ENCODE measurements at places on chromosomes 4 and X.

GRCh38 chrX:36577006-36577405, 431.2 kb upstream of the FAM47C start:
- DNase-seq: no peak

GRCh38 chr4:73707918-73708577, 32.3 kb upstream of the CXCL8 start:
- no peak for DNase-seq

DNA sequence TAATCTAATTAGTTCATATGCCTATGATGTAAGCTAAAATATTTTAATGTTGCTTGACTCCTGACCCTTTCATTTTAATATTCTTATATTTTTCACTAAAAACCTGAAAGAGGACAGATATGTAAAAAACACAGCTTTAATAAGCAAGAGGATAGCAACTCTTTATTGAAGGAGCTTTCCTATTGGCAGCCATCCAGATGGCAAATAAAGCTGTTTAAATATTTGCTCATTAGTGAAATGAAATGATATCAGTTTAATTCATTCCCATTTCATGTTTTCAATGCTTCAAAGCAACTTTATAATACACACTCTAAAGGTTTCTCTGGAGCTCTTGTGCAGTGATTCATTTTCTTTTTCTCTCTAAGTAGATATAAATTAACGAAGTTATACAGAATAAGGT, 473.4 kb downstream of the PCDH7 start:
- DNase-seq: no peak

- peak; percentile 77 for DNase-seq
These were observed at the start of gene SORBS2 for GRCh38 chr4:185811509-185812364. TSS of gene SORBS2 (minus strand) at chr4:185812194. CDS start at chr4:185690571, 121,623 bp downstream.

DNA sequence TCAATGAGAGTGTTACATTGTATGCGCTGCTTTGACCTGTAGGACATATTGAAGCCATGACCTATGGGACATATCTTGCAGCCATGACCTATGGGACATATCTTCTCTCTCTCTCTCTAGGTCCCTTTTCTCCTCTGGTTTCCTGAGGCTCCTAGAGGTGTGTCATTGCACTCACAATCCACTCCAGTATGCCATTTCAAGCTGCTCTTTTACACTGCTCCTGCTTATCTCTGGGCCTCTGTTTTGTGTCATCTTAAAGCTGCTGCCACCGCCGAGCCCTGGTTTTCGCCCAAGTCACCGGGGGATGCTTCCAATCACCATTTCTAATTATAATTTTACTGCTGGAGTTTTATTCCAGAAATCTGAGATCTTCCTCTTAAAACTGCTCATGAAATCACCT, 336.1 kb downstream of the GALNTL6 start:
- DNase-seq: no peak

GRCh38 chr4:183722731-183723560, 63.9 kb downstream of the TRAPPC11 start:
- no peak for DNase-seq

DNA sequence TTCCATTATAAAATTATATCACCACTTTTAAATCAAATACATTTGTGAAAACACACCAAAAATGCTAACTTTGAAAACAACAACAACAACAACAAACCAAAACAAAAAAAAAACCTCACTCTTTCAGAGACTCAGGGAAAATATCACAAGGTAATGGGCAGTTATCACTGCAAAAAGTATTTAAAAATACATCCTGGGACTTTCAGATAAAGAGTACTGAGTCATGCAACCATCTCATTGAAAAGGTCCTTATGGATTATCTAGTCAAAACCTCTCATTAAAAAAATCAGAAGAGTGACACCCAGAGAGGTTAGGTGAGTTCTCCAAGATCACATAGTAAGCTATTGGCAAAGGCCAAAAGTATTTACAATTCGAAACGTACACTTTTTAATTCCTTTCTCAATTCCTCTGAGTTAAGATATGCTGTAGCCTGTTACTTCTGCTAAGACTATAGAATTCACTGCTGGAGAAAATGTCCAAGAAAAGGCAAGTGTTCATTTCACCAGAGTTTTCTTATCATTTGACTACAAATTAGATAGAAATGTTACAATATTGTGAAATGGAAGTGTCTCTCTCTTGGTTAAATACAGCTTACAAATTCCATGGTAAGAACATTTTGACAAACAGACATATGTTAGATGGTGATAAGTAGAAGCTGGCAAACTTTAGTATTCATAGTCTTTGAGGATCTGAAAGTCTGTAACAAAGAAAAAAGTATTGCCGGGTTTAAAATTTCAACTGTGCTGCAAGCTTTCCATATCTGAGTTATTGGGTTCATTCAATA, 9.3 kb downstream of the STX18 start:
- DNase-seq: no peak

GRCh38 chrX:40402831-40403533, 177.8 kb upstream of the ATP6AP2 start:
- DNase-seq: peak; percentile 31

GRCh38 chrX:98067611-98068010, 1183.9 kb downstream of the RPA4 start:
- no peak for DNase-seq

DNA sequence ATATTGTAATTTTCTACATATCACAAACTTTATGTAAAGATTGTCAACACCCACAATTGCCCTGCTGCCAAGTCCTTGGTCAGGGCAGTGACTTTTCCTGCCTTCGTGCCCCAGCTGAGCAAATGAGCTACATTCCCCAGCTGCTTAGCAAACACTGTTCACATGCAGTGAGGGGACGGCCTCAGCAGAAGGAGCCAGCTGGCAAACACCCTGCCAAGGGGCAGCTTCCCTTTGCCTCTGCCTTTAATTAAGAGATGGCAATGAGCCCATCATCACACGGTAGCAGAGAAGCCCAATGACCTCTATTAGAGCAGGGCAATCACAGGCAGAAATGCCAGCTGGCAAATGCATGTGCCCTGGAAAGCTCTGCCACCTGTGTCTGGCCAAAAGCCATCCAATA, 253.4 kb downstream of the EPHA5 start:
- no peak for DNase-seq

- no peak for DNase-seq
These were observed 35.9 kb upstream of the HPSE start for GRCh38 chr4:83370640-83370906.

- DNase-seq: no peak
These were observed 419.3 kb upstream of the SLIT2 start for GRCh38 chr4:19832411-19832810.

GRCh38 chr4:177313263-177313662, 3.6 kb downstream of the NEIL3 start:
- no peak for DNase-seq

DNA sequence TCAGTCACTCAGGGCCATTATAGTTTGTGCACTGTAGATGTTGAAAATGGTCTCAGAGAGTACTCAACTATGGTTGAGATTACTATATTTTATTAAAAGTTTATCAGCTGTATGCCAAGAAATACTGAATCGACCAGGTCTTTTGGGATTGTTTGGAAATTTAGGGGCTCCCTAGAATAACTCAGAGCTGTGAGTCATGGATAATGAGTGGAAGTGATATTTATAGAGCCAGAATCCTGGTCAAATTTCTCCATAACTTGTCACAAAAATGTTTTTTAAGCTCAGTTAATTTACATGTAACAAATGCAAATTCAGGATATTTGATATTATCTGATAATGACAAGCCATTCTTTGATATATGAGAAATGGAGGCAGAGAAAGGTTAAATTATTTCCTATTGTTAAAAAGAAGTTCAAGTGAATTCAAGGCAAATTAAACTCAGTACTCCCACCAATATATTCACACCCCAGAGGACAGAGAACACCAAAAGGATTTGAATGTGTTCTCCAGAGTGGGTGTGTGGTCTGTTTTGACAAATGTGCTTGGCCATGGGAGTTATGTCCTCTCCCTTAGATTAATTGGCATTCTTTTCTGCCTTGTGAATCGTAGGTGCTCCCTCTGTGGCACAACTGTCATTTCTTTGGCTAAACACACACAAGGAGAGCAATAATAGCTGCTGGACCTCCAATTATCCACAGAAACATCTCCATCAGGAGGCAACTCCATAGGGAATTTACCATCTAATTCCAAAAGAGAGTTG, 37.7 kb downstream of the ARHGAP24 start:
- DNase-seq: no peak

GRCh38 chr4:68416591-68416990, 30.7 kb upstream of the TMPRSS11E start:
- no peak for DNase-seq

GRCh38 chr4:168564023-168564422, 67.2 kb downstream of the PALLD start:
- DNase-seq: no peak

GRCh38 chr4:73709451-73710033, 30.8 kb upstream of the CXCL8 start:
- no peak for DNase-seq

GRCh38 chr4:78726546-78726945, 49.6 kb upstream of the BMP2K start:
- DNase-seq: no peak

DNA sequence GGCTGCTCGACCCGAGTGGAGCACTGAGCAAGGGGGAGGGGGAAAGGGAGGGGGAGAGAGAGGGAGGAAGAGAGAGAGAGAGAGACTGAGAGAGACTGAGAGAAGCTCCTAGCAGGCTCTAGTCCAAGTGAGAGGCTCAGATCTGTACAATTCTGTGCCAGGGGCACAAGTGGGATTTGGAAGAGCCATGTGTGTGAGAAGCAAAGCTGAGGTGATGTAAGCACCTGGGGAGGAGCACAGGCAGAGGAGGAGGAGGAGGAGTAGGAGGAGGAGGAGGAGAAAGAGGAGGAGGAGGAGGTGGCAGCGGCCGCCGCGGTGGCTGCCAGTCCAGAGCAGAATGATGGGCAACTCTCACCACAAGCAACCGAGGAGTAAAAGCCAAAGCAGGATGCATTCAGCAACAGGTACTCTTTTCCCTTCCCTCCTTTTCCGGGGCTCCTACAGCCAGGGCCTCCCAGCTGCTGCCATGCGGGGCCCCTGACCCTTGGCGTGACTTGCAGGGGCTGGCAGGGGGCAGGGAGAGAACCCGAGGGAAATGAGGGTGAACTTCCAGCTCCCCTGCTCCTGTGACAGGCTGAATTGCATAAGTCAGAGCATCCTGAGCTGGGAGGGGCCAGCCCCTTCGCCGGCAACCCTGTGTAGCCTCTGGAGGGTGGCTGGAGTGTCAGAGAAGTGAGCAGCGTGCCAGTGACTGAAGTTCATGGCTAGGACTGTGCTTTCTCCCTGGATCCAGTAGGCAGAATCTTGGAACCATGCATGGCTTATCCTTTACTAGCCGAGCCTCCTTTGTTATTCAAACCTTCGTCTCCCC, 62.2 kb downstream of the RTL5 start:
- no peak for DNase-seq

DNA sequence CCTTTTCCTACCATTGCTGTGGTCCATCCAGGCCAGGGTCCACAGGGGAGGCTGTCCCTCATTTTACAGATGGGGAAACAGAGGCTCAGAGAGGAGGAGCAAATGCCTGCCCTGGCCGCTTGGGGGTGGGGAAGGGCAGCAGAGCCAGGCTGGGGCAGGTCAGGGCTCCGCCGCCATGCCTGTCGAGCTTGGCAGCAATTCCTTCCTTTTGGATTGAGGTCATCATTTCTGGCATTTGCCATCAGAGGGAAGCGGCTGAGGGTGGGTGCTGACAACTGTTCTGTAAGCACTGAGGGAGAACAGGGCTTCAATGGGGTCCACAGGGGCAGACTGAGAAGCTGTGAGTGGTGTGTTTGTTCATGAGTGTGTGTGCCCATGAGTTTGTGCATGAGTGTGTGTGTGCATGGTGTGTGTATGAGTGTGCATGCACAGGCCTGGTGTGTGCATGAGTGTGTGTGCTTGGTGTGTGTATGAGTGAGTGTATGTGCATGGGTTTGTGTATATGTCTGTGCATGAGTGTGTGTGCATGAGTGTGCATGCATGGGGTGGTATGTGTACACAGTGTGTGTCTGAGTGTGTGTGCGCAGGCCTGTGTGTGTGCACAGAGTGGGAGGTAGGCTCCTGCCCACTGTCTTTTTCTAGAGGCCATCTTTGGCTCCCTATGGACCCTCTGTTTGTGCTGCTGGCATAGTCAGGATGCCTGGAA, 115.2 kb downstream of the SORCS2 start:
- DNase-seq: no peak

- no peak for DNase-seq
These were observed at the start of gene CXCL13 for GRCh38 chr4:77605210-77605902. TSS of gene CXCL13 (plus strand) at chr4:77605820. CDS start at chr4:77605866, 46 bp downstream.

- DNase-seq: no peak
These were observed 732.1 kb downstream of the STIM2 start for GRCh38 chr4:27592738-27593137.

DNA sequence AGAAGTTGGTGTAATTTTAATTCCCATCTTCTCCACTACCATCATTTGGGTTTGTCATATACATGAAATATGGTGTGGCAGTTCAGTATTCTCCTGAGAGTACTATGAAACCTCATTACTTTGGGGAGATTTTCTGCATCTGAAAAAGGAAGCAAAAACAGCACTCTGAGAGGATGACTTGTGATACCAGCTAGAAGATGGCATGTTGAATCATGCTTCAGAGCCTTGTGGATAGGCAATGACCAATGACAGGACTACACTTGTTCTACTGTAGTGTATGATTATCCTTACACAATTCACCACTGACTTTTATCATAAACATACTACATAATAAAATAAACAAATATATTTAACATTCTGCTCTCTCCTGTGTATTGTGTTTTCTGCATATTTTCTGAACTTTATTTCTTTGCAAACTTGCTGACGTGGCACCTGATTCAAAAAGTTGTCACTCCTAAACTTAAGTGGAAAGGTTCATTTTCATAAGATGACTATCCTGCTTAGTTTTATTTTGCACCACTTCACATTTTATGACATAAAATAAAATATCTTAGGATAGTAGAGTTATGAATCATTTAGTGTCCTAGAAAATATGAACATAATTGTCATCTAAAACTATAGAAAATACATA, 991.3 kb downstream of the FSTL5 start:
- DNase-seq: no peak

- no peak for DNase-seq
These were observed 132.3 kb downstream of the HMX1 start for GRCh38 chr4:8739317-8739716.

DNA sequence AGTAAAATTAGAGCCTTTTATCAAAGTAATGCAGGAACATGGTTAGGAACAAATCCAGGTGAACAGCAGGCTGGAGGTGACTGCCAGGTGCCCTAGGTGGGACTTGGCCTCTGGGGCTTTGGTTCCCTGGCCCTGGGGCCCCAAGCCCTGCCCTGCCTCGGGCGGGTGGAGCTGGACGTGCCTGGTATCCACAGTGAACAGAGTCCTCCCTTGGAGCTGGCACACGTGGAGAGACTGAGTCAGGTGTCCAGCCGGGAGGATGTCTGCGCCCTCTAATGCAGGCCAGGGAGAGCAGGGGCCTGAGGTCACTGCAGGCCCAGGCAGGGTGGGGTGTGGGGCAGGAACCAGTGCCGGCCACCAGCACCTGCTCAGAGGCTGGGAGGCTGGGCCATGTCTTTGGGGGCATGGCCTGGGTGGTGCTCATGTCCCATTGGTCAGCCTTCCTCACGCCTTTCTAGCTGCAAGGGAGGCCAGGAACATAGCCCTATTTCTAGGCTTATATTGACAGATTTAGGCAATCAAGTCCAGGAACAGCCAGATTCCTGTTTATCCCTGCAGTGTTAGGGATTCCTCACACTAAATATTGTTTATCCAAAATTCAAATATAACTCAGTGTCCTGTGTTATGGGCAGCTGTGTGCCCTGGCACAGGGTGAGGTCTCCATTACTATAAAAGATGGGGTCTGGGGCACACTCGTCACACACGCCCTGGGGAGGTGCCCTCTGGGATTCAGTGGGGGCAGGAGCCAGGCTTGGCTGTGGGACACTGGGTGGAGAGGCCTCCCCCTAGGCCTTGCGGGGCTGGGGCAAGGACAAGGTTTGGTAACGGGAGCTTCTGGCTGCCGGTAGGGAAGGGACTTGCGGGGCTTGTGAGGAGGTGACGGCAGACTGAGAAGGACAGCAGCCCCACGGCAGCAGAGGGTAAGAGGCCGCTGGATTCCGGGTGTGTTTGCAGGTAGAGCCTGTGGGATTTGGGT, 14.3 kb upstream of the NAT8L start:
- DNase-seq: no peak
